Activated gamma-delta T cell treated with Interleukin-2 at 50 U/mL for 16 hours (primary cell): ENCODE measurements at places on chromosomes 4 and X.

DNA sequence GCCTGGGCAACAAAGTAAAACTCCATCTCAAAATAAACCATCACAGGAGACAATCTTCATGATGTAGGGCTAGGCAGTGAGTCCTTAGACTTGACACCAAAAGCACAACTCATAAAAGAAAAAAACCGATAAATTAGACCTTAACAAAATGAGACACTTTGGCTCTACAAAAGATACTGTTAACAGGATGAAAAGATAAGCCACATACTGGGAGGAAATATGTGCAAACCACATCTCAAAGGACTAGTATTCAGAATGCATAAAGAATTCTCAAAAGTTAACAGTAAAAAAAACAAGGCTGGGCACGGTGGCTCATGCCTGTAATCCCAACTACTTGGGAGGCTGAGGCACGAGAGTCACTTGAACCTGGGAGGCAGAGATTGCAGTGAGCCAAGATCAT, 13.2 kb downstream of the EFHC2 start:
- no peak for DNase-seq

DNA sequence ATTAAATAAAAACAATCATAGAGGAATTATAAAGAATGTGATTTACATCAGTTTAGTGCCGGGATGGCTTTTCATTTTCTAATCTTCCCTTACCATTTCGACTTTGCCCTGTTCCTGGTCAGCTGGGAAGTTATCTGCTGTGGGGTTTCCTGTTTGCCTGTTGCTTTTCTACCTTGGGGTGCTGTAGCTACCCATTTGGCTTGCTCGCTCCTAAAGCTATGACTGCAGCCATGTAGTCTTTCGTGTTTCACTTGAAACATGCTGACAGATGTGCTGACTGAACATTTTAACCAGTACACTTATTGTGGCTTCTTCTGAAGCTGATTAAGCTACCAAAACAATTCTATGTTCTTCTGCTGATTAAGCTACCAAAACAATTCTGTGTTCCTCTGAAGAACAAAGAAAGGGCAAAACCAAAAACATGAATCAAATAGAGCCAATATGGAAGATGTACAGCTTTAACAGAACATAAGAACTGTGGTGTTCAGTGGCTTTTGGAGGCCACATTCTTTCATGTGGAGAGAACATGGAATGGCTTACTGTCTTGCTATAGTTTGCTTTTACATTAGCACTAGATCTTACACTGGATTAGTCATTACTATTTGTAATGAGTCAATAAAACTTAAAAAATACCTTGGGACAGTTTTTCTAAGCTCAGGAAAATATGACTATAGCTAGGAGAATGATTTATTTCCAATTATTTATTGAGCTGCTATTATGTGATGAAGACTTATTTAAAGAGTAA, 440.4 kb downstream of the SPRY1 start:
- no peak for DNase-seq

GRCh38 chrX:47683184-47683828, 24.3 kb upstream of the UXT start:
- DNase-seq: no peak

- DNase-seq: no peak
Measured at GRCh38 chrX:50798783-50799182, 15.2 kb downstream of the SHROOM4 start.

DNA sequence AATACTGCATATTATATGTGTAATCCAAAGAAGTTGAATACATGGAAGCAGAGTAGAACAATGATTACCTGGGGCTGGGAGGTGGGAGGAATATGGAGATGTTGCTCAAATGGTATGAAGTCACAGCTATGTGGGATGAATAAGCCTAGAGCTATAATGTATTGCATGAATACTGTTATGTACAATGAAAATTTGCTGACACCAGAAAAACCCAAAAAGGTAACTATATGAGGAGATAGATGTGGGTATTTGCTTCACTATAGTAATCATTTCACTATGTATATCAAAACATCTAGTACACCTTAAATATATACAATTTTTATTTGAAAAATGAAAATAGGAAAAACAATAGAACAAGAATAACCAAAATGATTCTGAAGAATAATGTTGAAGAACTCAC, 11.2 kb downstream of the PAGE3 start:
- DNase-seq: no peak

DNA sequence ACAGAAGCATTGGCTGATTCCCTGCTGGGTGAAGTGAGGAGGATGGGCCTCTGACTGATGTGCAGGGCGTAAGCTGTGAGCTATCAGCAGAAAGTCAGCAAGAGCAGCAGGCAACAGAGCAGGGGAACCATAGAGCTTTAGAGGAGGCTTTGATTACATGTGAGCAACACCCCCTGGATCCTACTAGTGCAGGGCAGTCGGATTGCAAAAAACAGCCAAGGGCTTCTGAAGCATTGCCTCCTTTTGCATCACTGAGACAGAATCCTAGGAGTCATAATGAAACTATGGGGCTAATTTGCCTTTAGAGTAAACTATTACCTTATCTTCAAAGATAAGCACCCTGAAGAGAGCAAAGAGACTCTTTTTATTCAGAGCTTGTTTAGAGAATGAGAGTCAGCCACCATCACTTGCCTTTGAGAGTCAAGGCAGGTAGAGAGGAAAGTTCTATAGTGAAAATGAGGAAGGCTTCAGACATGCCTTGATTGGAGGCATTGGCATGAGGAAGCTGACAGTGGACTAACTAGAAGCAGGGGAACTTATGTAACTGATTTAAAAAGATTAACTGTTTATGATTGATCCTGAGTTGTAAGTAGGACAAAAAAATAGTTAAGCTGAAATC, 420.3 kb downstream of the PDHA2 start:
- DNase-seq: no peak

GRCh38 chr4:38411092-38411491, 252.9 kb upstream of the KLF3 start:
- no peak for DNase-seq

GRCh38 chr4:102493794-102494193, 7.4 kb upstream of the NFKB1 start:
- no peak for DNase-seq

GRCh38 chrX:42602136-42602535, 175.8 kb downstream of the PPP1R2C start:
- DNase-seq: no peak

- DNase-seq: no peak
Measured at GRCh38 chr4:25060241-25060962, 29.7 kb upstream of the LGI2 start.

GRCh38 chr4:42149004-42149403, 3.5 kb downstream of the BEND4 start:
- DNase-seq: no peak

- DNase-seq: no peak
Measured at GRCh38 chr4:41175794-41176193, 38.5 kb downstream of the APBB2 start.

DNA sequence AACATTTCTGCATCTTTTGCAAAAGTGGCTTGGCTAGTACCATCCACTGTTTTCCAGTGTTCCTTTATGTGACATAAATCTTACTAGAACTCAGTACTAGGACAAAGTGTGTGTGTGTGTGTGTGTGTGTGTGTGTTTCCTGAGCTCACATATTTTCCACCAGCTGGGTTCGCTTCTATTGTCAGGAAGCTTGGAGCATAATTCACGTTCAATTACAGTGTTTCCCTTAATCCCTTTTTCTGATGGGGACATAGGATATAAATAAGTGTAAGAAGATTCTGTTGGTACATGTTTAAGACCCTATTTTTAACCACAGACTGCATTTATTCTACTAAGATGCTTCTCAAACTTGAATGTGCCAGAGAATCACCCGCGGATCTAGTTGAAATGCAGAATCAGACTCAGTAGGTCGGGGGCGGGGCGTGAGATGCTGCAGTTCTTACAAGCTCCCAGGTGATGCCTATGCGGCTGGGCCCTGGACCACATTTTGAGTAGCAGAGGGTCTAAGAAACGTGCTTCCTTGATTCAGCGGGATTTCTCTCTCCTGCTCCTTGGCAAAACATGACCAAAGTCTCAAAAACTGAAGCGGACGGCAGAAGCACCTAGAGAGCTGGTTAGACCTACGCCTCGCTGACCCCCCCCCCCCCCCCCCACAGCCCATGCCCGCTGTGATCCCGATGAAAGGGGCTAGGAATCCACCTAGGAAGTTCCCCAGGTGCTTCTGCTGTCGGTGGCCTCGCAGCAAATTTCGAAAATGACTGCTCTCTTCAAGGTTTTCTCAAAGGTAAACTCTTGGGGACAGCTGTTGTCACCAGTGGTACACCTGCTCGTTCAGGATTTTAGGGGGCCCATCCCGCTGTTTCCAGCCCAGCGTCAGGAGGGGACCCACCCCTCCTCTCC, 797 bp downstream of the CD99L2 start:
- peak; percentile 32 for DNase-seq

DNA sequence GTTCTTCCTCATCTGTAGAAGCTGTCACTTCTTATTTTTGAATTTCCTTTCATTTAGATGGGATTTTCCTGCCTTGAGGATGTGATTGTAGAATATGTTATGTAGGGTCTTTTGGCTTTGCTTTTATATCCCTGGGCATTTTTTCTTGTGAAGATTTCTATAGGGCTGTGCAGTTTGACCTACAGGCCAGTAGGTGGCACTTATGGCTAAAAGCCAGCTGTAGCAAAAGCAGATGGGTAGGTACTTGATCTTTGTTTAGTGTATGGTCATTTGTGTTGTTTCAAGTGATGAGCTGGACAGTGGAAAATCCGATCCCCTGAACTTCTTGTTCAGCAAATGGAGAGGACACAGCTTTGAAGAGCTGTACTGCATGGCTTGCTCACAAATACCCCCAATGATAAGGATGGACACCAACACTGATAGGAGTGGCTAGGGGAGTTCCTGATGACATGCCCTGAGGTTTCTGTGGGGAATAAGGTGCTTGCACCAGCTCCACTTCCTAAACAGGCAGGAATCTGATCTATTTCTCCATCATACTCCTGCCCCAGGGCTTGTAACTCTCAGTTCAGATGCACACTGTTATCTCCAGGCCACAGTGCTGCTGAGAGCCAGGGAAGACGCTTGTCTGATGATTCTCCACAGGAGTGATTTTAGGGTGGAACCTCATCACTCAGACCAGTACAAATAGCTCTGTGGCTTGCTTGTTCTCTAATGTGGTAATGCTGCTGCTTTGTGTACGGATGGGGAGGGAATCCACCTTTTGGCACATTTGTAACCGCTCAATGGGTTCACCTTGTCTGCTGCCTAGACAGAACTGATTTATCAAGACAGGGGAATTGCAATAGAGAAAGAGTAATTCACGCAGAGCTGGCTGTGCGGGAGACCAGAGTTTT, 417.1 kb upstream of the MAGEB16 start:
- no peak for DNase-seq

DNA sequence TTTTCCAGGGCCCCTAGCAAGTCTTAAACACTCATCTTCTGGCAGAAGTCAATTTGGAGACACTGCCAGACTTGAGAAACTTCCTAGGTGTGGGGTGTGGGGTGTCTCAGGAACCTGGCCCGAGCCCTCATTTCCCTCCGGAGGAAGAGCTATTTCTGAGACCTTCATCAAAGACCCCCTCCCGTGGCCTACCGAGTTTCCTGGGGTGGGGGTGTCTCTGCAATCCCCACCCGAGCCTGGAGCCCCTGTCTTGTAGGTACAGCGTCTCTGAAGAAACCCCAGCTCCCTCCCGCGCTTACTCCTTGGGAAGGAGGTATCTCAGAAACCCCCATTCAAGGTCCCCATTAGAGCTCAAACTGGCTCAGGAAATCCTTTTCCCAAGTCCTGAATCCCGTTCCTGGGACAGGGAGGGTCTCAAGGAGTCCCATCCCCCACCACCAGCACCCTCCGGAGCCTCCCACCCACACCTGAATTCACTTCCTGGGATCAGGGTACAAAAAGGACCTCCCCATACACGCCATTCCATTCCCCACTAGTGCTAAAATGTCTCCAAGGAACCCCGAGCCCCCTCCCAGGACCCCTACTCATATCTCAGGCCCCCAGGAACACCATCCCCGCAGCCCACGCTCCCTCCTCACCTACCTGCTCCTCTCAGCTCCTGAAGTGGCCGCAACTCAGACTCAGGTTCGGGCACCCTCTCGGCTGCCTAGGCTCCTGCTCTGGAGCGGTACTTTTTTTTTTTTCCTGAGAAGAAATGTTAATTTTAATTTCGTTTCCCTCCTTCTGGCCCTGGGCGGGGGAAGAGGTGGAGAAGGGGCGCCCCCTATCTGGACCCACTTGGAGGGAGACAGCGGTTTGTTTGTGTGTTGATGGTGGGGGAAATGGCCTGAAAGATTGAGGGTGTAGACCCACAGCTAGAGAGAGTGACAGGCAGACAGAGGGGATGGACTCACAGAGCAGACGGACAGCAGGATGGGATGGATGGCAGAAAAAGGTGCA, 1.1 kb downstream of the SLC38A5 start:
- peak; percentile 29 for DNase-seq

DNA sequence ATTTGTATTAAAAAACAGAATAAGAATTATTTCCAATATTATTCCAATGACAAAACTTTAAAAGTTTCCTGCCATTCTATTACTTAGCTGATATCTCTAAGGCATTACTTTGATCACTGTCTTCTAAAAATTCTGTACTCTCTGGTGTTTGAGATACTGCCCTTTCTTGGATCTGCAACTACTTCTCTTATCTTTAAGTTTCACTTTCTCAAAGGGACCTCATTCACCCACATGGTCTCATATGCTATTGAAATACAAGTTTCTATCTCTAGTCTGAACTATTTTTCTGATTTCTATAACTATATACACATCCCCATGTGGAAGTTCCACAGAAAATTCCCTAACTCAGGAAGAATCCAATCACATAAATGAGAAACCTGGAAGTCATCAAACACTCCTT, 22.2 kb downstream of the TMPRSS11E start:
- no peak for DNase-seq

- DNase-seq: no peak
Measured at GRCh38 chrX:149982310-149982709, 44.0 kb upstream of the EOLA2 start.

GRCh38 chr4:151034829-151035228, 19.7 kb upstream of the LRBA start:
- no peak for DNase-seq

- no peak for DNase-seq
Measured at GRCh38 chr4:40121515-40121914, 64.9 kb downstream of the N4BP2 start.

DNA sequence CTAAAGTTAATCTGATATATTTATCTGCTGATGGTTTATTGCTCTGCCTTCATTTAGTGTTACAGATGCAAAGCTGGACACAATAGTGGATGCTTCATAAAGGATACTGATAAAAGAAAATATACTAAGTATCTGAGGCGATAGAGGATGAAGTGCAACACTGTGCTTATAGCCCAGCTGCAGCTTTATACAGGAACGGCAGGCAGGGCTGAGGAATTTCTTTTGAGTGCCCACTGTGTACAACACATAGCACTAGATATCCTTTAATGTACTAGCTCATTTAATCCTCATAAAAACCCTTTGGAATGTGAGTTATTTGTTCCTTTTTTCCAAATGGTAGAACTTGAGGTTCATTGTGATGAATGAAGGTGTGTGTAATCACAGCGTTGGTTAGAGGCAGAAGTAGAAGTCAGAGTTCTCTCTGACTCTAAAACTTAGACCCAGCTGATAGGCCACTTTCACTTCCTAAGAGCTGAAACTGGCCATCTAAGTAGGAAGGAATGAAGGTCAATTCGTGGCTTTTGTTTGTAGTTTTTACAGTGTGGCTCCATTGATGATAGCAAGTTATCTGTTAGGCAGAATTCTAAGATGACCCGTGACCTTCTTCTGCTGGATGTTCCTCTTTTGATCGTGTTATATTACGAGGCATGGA, 138.0 kb downstream of the VEGFC start:
- no peak for DNase-seq
